GM20000 (cell line): ENCODE measurements at places on chromosomes 6 and 20.

- DNase-seq = no peak
Measured at GRCh38 chr6:1100269-1100668, 211.6 kb upstream of the FOXQ1 start.

DNA sequence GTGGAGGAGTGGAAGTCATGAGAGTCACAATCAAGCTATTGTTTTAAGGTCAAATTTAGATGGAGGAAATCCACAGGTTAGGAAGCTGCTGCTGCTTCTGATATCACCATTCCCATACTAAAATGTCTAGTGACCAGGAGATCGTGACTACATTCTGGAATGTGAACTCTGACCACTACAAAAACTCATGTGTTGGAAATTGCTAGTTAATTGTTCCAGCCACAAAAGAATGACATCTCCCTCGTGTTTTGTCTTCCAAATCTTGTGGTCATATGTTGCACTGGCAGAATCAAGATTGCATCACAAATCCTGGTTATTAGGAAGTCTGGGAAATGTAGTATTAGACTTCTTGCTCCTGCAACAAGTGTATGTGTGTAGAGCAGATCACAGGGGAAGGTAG, 441.9 kb downstream of the CD109 start:
- DNase-seq = no peak

DNA sequence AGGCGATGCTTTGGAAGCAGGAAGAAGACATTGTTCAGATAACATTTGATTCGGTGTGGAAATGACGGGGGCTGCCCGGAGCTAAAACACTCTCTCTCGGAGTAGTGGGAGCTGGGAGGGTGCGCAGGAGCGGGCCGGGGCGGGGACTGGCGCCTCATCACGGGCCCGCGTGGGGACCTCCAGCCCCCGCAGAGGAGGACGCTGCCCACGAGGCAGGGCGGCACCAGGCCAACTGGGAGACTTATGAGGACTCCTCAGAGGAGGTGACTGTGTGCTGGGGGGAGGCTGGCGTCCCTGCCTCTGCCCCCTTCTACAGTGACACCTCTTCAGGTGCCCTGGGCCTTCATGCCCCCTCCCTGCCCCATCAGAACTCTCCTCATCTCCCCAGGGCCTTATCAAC, 15.2 kb downstream of the DDO start:
- no peak for DNase-seq

- DNase-seq = no peak
Measured at GRCh38 chr6:18147616-18148015, 7.3 kb downstream of the TPMT start.

DNA sequence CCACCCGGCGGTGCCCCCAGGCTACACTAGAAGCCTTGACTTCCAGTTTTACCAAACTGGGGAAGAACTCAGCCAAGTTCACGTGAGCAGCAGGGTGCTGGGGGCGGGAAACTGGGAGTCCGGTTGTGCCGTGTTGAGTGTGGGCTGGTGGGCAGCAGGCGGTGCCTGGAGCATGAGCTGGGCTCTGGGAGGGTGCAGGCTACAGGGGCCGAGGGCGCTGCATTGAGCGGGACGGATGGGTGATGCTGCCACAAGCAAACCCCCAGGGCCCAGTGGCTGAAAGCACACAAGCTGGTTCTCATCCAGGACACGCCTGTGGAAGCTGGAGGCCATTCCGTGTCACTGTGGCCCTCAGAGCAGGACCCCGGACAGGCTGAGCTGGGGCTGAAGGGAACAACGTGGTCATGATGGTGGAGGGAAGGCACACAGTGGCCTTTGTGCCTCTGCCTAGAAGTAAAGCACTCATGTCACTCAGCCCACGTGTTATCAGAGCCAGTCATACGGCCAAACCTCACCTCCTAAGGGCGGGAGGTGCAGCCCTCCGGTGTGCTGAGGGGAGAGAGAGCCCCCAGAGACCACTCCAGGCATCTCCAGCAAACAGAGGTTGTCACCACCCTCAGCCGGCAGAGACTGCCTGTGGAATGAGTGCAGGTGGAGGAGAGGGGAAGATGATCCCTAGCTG, 29.5 kb downstream of the RBM38 start:
- no peak for DNase-seq

DNA sequence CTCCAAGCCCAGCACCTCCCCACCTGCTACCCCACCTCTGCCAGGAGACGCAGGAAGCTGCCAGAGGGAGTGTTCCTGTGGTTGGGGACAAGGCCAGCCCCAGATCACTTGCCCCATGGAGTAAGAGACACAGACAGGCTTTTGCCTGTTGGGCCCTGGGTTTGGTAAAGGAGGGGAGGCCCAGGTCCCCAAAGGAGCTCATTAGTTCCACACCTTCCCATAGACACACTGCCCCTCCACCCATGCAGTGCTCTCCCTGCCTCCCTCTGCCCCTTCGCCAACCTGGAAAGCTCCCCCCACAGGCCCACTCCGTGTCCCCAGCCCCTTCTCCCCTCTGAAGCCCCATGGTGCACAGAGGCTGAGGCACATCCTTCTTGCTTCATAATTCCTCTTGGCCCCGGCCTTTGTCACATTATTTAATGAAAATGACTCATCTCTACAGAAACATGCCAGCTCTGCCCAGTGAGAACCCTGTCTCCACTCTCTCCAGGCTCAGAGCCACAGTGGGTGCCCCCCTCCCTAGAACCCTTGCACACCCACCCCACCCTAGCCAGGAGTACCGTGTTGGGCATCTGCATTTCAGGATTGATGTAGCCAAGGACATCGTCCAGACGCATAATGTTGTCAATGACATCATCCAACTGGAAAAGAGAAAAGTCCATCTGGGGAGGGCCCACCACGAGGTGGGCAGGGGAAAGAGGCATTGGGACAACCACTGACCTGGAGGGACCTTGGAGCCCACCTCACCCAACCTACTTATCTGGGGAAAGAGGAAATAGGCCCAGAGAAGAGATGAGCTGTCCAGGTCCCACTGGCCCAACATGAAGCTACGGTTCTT, 46.0 kb downstream of the TFEB start:
- no peak for DNase-seq

GRCh38 chr6:67880939-67881705, 754.0 kb upstream of the ADGRB3 start:
- DNase-seq = no peak

- no peak for DNase-seq
Measured at GRCh38 chr20:10079964-10080363, 45.2 kb downstream of the ANKEF1 start.
